ENCODE measurements at places on chromosomes 3 and 15.

- peak; percentile 20 for DNase-seq
These were observed at the start of gene KIF7 for GRCh38 chr15:89654847-89655805. Gene KIF7, minus strand, starts transcription at chr15:89655467. Its CDS starts 2,537 bp downstream, at chr15:89652930.

- DNase-seq: no peak
These were observed 109.4 kb downstream of the WNT7A start for GRCh38 chr3:13770170-13771169.

GRCh38 chr3:184248454-184249411 lies at the start of gene ALG3:
Gene ALG3, minus strand, starts transcription at chr3:184248962. Its CDS starts 22 bp downstream, at chr3:184248940.
- DNase-seq: peak; percentile 65

DNA sequence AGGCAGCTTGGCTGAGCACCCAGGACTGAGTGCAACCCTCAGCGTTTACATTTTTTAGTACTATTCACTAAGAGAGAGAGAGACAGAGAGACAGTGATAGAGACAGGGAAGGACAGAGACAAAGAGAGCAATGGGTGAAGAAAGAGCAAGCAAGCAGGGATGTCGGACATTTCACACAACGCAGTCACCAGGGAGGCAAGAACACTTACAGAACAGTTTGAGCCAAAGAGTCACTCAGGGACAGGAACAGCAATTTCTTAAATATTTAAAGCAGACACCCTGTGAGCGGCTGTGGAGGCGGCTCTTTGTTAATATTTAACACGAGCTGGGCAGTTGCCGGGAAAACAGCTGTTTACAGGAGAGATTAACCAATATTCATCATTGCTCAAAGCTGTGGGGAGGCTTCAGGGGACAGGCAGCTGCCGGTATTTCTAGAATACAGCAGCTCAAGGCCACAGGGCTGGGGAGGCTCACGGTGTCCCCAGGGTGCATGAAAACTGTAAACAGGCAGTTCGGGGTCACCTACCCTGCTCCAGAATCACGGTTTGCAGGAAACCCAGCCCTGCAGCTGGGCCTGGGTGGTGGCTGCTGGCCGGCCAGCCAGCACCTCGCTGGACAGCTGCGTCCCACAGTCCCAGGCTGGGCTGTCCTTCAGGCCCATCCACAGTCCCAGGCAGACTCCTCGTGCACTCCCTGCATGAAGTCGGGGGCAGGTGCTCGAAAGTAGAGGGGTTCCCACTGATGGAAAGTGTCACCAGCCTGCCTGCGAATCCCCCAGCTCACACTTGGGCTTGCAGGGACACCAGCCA lies 38.8 kb upstream of the PCSK6 start:
- DNase-seq: no peak

- no peak for DNase-seq
These were observed 84.7 kb upstream of the THBS1 start for GRCh38 chr15:39495871-39496840.

DNA sequence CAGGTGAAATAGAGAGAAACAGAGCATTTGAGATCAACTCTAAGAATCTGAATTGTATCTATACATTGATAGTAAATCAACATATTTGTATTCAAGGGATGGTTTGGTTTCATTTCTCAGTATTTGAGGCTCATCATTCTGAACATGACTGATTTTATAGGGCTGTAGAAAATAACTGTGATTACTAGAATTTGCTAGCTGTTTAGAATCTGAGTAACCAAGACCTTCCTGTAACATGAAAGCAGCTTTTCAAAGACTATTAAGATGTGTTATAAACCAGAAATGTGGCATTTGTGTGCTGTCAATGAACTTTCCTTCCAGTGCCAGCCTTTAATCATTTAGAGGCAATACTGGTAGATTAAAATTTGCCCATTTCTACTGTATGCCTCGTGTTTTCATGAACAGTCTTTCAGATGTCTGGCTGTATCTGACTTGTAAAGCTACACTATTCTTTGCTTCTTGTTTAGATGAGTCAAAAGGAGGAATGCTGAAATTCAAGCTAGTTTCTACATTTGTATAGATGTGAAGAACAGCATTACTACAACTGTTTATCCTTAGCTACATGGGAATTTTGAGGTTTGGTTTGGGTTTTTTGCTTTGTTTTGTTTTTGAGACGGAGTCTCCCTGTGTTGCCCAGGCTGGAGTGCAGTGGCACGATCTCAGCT lies 137.3 kb upstream of the BHLHE40 start:
- DNase-seq: no peak

- DNase-seq: no peak
These were observed 16.2 kb upstream of the ZFYVE19 start for GRCh38 chr15:40790718-40791117.

DNA sequence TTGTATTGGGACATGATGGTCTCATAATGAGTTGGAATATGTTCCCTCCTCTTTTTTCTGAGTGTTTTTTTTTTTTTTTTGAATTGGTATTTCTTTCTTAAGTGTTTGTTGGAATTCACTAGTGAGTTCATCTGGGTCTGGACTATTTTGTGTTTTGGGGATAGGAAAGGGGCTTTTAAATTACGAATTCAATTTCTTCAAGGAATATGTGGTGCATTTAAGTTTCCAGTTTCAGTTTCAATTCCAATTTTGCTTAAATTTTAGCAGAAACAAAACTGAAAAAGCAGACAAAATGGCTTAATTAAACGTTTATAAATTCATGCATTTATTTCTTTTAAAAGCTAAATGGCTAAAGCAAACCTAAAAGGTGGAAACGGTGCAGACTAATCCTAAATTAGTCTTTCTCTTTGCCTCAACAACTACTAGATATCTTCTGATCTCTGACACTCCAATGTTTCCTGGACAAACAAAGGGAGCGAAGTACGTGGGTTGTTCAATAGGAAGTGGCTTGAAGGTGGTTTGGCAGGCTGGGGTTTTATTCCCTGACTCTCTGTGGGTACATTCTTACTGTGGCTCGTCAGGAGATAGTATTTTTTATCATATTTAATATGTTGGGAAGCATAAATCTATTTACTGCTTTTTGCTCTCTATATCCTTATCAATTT lies 50.0 kb upstream of the CORO2B start:
- DNase-seq: no peak

DNA sequence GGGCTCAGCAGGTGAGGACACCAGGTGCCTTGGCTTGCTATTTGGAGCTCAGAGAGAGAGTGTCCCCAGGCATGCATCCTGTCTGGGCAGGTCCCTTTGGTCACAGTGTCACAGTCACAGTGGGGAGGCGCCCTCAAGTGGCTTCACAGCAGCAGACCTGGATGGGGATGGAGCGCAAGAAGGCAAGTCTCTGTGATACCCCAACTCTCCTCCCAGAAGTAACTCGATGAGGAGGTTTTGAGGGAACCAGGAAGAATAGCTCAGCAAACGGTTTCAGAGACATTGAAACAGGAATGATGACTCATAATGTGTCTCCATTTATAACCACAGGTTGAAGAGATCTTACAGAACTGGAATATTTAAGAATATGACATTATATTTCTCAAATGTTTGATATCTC lies 66.5 kb upstream of the SH3GL3 start:
- DNase-seq: no peak

DNA sequence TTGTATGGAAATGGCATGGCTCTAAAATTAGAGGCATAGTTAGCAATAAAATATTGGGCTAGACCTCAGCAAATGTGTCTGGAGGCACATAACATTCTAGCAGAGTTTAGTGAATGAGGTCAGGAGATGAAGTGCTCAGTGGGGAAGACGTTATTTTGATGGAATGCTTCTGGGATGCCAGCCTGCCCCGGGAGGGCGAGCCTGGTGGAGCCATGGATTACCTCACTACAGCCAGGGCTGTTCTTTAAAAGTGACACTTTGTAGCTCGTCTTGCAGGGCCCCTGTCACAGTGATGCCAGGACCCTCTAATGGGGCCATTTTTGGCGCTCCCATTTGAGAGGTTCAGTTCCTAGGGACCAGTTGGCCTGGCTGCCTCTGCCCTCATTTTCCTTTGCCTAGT lies 48.5 kb downstream of the PXYLP1 start:
- DNase-seq: no peak

DNA sequence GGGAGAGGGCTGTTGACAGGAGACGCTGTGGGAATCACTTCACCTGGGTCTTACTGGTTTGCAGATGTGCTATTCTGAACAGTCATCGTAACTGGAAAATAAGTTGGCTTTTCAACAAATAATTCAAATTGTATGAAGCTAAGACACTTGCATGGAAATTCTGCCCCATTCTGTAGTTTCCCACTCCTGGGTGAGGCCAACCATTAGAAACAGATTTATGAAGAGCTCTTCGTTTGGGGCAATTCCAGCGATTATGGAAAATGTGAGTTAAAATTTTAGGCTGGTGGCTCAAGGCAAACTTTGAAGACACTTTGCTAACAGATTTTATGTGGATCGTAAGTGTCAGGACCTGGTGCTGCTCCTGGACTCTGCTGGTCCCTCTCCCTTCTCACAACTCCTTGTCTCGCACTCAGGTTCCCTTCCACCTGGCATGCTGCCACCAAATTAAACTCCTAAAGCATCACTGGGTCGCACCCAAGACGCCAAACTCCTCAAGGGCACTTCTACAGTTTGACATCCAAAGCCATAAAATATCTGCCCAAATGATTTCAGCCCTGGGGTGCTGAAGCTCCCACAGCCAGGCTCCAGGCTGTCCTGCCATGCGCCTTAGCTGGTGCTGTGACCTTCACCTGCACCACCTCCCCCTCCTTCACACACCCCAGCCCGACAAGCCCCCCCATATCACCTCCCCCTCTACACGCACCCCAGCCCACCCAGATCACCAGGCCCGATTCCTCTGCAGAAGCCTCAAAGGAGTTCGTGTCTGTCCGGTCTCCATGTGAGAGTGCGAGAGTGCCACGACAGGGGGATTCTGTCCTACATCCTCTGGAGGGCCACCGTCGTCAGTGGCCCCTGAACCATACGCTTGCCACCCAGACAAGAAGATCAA lies 138.4 kb downstream of the NSMCE3 start:
- no peak for DNase-seq

DNA sequence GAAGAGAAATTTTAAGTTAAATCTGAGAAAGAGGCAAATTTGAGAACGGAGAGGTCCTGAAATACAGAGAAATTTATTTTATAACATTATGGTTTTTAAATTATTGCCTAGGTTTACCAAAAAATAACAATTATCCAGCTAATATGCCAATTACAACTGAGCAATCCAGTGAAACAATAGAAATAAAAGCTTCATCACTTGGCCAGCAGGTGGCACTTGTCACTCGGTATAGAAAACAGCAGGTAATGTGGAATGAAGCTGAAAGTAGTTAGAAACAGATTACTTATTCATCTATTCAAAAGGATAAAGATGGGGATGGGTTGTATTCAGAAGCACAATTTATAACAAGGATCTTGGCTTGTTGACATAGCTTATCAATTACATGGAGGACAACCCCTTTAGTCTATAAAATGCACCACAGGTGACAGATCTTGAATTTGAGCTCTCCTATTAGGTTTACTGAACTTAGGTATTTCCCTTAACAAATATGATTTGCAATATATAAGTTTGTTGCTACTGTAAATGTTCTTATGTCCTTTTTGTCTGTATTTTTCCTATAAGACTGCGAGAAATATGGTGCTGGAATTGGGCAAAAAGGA lies 70.1 kb upstream of the GUCA1C start:
- peak; percentile 16 for DNase-seq

GRCh38 chr15:72136170-72137051 lies 18.2 kb downstream of the SENP8 start:
- DNase-seq: peak; percentile 44

- no peak for DNase-seq
These were observed 23.1 kb downstream of the CDCP1 start for GRCh38 chr3:45123030-45123429.

DNA sequence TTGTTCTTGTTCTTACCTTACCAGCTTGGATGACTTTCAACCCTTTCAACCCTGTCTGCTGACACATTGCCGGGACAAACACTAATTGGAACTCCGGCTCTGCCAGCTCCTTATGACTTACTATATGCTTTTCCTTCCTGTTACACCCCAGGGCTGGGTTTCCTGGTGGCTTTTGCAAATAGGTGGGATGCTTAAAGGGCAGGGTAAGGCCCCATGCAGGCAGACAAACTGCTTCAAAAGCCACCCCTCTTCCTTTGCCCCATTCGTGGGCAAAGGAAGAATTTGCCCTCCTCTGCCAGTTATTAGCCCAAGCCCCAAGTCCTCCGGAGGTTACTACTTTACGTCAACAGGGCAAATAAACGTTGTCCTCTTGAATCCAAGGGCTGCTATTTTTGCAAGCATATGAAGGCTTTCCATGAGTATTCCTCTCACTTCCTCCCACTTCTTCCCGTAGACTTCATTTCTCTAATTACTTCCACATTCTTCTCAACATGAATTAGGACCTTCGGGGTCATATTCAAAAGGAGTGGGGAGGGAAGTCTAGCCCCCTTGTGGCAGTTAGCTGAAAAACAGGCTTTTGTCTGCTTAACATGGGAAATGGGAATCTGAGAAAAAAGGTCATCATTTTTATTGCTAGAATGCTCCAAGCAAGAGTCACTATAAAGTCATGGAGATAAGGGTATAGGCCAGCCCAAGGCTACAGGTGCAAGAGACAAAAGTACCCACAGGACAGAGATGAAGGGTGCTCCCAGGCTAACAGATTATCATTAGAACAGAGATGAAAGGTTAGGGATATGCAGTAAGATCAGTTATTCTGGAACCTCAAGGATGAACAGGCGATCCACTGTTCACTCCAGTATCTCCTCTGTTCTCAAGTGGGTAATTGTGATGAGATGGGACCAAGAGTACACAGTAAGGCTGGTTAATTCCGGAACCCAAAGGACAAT lies 56.3 kb upstream of the FSTL1 start:
- no peak for DNase-seq

DNA sequence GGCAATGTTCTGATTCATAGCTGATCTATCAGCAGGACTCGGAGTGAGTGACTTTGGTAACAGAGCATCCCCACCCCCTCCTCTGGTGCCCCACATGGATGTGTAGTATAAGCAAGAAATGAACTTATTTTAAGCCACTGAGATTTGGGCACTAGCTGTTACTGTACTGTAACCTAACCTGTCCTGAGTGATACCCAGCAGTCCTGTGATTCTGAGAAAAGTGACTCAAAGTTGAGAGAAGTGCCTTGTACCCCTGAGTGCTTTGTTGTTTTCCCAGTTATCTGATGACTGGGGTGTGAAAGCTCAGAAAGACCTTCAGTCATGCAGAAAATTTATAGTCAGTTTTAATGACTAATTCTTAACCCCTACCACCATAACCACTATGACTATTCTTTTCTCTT lies 439.9 kb upstream of the RBMS3 start:
- DNase-seq: no peak

- no peak for DNase-seq
These were observed 2.2 kb upstream of the CD276 start for GRCh38 chr15:73681856-73682599.

GRCh38 chr3:10285272-10286132 lies 7.2 kb downstream of the GHRL start:
- no peak for DNase-seq

All from NCI-H1930 (cell line).